Stimulated activated CD8-positive, alpha-beta memory T cell treated with anti-CD3 and anti-CD28 coated beads, Interleukin-15, amount 100 ng/mL, for 4 hours (primary cell): ENCODE measurements at places on chromosomes 7 and 10.

DNA sequence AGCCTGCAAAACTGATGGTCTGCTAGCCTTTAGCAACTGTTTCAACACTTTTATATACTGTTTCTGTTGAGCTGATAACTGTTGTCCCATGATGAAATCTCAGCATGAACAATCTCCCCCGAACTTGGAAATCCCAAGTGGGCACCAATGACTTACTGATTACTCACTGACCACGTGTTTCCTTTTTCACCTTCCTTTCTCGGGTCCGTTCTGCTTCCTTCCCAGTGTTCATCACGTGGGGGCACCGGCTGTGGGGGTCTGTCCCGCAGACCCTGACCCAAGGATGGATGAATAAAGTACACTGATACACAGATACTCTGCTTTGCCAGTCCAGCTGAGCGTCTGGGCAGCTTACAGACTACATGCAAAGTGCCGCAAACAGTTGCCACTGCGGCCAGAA is 39.0 kb upstream of the RASGEF1A start:
- DNase-seq: no peak

DNA sequence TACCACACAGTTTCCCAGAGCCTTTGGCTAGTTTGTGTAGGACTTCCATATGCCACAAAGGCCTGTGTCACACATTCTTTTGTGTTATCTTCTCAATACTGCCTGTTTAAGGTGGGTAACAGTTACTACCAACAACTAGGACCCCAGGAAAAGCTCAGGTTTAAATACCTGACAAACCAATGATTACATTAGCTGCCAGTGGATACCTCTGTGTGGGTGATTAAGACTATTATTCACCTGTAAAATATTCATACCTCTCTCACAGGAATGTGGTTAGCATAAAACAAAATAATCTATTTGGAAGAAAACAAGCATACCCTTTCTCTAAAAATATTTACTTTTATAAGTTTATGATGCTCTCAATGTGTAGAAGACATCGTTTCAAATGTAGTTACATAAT is 1007.7 kb downstream of the NRG3 start:
- no peak for DNase-seq

DNA sequence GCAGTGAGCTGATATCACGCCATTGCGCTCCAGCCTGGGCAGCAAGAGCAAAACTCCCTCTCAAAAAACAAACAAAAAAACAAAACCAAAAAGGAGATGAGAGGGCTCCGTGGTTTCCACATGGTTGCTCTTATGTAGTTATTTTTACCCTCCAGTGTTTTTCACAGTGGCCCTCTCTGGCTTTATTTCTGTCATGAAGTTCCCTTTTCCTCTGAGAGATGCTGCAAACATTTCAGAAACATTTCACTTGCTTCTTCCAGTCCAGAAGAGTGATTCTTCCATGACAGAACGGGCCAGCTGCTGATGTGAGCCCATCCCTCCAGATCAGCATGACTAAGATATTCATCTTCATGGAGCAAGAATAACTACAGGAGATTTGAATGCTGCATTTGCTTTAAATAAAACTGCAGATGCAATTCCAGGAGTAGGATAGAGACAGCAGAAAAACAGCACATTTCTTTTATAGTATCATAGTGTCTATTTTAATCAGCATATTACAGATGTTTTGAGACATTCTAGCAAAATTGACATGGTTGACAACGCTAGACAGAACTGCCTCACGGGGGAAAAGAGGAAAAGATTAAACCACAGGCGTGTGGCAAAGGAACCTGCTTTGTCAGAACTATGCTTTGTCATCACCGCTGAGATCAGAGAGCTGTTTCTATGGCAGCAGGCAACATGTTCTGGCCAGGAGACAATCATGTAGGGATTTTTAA is 40.3 kb downstream of the NRCAM start:
- DNase-seq: no peak

DNA sequence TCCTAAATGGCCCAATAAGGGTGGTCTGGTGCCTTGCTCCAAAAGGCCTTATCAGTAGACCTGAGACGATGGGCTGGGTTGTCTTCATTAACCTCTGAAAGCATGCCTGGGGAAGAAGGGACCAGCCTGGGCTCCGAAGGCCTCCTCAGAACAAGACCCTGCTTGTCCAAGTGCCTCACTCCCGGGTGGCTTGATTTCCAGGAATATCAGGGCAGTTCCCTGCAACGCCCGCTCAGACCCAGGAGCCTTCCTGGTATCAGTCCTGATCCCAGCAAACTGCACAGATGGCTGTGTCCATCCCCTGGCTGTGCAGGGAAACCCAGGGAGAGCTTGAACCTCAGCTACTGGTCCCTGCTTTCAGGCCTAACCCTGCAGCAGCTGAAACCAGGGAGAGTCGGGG is 49.9 kb upstream of the CUX1 start:
- no peak for DNase-seq

GRCh38 chr10:76043261-76043660 is 611.8 kb downstream of the LRMDA start:
- DNase-seq: no peak

DNA sequence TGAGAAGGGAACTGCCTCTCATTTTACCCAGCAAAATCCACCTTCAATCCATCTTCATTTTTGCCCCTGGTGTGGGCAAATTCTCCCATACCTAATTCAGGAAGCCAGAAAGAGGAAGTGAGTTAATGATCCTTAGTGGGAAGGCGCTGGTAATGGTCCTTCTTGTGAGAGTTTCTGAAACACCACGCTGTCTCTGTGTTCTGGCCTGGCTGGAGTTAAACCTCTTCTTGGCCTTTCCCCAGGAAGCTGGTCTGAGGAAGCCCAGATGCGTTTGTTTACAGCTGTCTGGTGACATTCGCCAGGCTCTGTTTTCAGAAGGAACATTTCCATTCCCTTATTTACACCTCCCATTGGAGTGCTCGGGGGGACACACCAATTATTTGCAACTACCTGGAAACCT is 24.3 kb downstream of the HTRA1 start:
- no peak for DNase-seq

DNA sequence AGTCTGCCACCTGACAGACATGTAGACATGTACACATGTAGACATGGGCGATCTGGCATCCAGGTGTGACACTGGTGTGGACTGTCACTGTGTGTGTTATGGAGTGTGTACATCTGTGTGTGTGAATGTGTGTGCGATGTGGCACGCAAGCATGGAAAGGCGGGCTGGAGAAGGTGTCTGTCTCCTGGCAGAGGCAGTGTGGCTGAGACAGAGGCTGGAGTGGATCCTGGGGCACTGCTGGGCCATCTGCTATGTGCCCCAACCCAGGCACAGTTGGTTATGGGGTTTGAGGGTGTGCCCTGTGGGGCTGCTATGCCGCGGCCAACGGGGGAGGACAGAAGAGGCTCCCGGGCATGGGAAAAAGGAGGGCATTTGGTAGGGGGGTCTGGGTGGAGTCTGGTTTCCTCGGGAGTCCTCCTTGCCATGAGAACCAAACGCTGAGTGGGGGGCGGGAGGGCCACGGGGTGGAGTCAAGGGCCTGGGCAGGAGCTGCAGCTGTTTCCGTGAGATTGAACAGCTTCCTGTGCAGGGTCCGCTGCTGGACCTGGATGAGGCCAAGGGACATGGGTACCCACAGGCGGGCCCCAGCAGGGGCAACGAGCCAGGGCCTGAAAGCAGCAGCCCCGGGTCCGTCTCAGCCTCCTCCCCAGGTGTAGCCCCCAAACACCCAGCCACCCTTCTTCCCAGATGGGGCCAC is 1.3 kb downstream of the ELN start:
- no peak for DNase-seq

DNA sequence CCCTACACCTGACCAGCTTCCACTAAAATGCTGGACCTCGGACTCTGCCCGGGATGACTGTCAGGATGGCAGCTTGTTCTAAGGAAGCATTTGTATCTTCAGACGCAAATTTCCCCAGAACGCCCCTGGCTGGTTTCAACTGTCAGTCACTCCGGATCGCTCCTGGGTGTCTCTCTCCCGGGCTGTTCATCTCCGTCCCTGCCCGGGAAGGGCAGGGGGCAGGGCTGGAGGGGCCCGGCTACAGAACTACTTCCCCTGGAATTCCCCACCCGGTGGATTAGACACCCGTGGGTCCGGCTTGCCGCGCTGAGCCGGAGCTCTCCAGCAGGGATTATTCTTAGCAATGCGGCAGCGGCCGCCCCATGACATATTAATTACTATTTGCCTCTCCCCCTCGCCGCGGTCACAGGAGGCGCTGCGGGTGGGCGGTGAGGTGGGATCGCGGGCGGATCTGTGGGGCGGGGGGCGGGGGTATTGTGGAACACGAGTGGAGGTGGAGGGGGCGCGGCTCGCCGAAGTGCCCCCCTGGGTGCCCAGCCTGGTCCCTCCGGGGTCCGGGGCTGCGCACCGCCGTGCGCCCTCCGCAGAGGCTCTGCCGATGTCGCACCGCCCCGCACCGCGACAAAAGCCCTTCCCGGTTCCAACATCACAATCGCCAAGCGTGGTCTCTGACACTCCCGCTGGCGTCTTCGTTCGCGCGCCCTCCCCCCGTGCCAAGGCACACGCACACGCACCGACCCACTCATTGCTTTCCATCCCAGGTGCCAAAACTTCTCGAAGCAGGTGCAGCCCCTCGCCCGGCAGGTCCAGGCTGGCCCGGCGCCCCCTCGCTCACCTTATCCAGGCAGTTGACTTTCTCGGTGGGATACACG is 276.1 kb upstream of the NEBL start:
- no peak for DNase-seq

GRCh38 chr10:92662848-92663247 is 26.9 kb upstream of the HHEX start:
- no peak for DNase-seq

DNA sequence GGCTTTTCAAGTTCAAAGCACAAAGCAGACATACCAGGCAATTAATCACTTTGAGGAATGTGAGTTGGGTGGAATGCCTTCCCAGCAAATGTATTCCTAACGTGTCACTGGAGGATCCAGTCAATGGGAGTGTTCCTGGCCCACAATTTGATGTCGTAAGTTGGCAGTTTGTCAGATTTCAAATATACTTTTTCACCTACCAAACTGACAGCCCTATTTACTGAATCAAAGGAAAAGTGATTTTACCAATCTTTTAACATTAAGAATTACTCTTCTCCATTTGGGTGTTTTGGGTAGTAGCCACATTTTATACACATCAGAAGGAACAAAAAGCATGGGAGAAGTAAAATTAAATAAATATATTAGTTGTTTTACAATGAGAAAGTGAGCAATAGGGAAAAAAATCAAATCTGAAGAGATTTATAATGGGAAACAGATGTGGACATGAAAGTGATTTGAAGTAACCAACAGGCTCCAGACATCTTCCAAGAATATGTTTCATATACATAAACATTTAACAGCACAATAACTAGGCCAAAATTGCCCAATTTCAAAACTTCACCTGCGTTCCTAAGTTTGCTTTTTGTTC is 222.9 kb downstream of the MTERF1 start:
- DNase-seq: no peak

GRCh38 chr10:98128802-98129201 is 5.7 kb upstream of the R3HCC1L start:
- DNase-seq: no peak

DNA sequence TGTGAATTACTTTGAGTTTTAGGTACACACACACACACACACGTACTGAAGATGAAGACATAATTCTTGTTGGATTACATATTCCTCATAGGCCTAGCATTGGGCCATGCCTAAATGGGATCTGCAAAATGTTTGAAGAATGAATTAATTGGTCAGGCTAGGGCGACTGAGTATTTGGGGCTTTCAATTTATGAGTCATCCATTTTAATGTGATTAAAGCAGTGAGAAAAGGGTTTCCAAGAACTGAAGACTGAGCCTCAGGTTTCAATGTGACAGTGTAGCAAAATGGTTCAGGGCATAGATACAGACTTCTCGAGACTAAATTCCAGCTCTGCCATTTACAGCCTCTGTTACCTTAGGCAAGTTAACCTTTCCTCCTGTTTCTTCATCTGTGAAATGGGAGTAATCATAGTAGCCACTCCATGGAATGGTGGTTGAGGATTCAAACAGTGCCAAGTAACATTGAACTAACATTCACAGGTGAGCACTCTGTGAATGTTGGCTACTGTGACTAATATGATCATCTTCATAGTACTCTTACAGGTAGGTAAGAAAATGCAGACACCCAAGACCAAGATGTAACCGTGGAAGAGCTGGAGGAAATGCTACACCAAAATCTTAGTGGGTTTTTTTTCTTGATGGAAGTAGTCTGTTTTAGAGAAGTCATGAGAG is 7.6 kb downstream of the BPGM start:
- DNase-seq: no peak

DNA sequence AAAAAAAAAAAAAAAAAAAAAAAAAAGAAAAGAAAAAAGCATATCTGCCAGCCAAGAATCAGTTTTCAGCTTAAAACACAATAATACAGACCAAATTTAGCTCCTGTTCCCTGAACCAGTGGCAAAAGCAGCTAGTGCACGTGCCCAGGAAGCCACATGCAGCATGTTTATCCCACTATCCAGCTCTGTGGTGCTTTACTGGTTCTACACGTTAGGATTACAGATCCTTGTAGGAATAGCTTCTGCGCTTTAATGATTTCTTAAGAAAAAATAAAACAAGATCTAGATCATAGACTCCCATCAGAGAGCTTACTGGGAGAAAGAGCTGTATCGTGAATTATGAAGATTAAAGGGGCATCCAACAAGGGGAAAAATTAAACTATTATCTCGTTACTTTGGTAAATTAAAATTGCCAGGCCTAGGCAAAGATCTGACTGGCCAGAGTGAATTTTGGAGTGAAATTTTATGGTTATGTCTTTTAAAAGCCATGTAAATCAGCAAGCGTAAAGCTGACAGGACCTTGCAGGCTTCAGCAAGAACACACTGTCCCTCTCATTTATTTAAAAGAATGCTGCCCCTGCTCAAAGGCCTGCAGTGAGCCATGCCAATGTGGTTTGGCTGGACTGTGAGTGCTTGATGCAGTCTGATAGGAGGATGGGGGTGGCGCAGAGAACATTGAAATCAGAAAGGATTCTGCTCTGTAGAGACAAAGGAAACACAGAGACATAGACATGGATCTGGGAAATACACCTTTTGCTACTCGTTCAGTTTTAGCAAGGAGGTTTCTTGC is 177.3 kb upstream of the PHYHIPL start:
- DNase-seq: no peak

GRCh38 chr10:31315453-31315852 is 3.6 kb upstream of the ZEB1 start:
- DNase-seq: no peak

- DNase-seq: no peak
These were observed 218.7 kb downstream of the ABCA13 start for GRCh38 chr7:48389977-48390376.
